NCI-H446 (cell line): ENCODE measurements at places on chromosomes 6 and 20.

GRCh38 chr6:167973148-167973885 lies 24.2 kb upstream of the KIF25 start:
- no peak for DNase-seq

GRCh38 chr6:132712366-132712765 lies 1.5 kb downstream of the VNN1 start:
- DNase-seq, result no peak

DNA sequence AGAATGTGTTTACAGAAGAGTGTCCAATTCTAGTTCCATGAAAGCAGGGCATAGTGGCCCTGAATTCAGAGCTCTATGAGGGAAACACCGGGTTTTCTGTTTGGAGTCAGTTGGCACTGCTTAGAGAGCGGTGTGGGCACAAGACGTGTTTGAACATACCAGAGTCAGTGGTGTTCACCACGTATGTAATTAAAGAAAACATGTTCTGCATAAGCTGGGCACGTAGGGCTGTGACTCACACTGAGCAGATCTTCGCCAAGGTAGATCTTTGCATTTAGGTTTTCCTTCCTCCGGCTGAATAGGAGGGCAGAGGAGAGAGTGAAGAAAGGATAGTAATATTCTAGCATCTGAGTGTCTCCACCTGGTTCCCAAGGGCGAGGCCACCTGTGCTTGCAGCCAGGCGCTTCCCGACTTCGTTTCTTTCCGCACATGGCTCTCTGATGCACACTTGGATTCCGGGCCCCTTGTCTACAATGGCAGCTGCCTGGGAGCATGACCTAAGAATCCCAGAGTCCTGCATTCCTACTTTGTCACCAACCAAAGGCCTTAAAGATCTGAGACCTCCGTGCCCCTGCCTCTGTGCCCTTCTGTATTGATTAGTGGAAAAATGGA lies 136.2 kb downstream of the ERMARD start:
- DNase-seq, result no peak

GRCh38 chr6:9086331-9086730 lies 651.0 kb upstream of the SLC35B3 start:
- no peak for DNase-seq

GRCh38 chr6:1047981-1048541 lies 263.8 kb upstream of the FOXQ1 start:
- DNase-seq, result no peak

GRCh38 chr20:21033817-21034216 lies 72.3 kb downstream of the LINC00237 start:
- no peak for DNase-seq

DNA sequence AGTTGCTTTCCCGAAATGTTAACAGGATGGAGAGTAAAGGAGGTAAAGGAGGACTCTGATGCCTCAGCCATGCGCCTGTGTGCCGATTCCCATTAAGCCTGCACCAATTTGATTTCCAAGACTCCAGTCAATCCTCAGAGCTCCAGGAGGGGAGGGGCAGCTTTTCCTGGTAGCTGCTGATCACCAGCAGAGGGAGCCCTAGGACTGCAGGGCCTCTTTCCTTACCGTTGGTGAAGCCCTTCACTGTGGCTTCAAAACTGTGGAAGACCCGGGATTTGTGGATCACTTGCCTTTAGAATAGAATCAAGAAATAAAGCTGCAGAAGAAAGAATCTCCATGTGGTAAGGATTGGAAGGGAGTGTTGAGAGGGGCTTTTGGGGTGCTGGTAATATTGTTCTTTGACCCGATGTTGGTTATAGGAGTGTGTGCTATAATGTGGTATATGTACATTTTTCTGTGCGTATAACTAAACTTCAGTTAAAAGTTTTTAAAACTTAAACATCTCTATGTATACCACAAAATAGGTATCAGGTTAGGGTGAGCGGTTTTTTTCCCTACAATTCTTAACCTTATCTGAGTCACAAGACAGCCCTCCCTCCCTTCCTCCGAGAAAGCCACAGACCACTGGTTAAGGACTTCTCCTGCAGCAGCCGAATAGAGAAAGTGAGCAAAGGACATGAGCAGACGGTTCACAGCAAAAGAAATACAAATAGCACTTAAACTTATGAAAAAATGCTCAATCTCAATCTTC lies 6.9 kb upstream of the OSER1 start:
- peak; percentile 41 for DNase-seq

- no peak for DNase-seq
Measured at GRCh38 chr6:105802703-105803102, 283.4 kb upstream of the PRDM1 start.

DNA sequence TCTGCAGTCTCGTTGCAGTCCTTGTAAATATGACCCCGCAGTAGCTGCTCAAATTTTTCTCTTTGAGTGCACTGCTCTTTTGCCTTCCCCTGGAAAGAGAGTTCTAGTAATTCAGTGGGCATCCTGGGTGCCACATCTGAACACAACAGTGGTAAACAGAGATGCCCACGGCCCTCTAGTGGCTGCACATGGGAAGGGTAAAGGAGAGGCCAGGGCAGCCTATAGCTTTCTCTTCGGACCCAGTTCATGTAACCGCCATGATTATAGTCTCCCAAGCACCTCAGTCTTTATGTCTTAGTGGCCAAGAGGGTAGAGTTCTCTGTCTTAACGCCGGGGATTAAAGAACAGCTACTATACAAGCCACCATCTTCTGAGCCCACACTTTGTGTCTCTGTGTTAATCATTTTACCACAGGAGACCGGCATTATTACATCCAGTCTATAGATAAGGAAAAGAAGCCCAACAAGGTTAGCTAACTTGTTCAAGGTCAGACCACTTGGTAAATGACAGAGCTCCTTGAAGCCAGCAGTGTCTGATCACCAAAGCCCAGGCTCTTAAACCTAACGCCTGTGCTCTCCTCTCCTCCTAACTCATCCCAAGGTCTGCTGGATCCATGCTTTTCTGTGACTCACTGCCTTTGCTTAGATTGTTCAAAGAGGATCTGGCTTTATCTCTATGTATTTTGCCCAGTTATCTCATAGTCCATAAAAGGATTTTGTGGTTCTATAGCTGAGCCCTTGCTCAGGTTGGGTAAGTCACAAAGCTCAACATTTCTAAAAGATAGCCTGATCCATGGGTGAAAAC lies 81.8 kb downstream of the ISM1 start:
- DNase-seq, result peak; percentile 21

DNA sequence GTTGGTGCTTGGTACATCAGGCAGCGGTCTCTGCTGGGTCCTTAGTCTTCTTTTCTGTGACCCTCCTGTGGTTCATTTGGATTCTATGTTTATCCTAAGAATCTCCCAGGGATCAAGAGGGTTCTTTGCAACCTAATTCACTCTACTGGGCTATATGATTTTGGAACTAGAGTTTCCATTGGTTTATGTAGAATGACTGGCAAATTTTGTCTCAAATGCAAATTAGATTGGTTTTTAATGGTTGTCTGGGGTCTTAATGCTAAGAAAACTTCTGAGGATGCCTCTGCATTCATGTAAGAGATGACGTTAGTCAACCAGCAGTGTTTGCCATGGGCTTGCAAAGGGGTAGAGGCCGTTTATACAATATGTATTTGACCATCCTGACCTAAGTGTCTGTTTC lies 129.8 kb upstream of the ZFP64 start:
- no peak for DNase-seq

DNA sequence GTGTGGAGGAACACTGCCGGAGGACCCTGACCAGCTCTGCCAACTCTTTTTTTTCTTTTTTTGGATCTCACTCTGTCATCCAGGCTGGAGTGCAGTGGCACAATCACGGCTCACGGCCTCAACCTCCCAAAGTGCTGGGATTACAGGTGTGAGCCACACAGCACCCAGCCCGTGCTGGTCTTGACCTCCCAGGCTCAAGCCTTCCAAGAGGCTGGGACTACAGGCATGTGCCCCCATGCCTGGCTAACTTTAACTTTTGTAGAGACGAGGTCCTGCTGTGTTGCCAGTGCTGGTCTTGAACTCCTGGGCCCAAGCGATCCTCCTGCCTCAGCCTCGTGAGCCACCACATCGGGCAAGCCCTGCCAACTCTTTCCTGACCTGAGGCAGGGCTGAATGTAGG lies 11.2 kb downstream of the GCNT2 start:
- no peak for DNase-seq

- DNase-seq, result no peak
Measured at GRCh38 chr6:39731565-39731964, 6.4 kb upstream of the KIF6 start.

DNA sequence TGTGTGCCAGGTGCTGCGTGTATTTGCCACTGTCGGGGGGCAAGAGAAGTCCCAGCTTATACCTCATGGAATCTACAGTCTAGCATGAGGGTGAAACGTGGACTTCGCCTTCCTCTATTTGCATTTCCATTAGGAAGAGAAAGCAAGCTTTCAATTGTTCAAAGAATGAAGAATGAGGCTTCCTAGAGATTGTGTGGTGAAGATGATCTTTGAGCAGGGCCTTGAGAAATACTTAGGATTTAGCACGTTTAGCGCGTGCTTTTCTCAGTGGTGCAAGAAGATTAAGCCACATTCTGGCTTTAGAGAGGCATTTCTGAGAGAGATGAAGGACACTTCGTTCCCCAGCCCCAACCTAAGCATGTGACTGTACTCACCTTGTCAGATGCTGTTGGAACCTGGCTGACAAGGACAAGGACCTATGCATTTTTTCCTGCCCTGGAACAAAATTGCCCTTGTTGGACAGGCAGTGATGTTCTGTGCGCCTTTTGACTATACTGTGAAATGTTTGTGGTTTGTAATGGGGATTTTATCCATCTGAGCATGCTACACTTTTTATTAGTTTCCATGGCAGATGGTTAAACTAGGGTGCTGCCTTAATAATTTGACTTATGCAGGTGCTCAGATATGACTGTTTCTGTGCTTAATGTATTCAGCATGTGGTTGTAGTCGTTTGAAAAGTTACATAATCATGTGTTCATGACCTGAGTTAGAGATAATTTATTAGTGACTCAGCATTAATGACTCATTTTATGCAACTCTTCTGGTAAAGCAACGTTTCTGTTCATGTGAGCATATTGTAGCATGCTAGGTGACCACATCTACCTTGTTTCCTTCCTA lies 10.7 kb downstream of the TULP4 start:
- no peak for DNase-seq

- DNase-seq, result no peak
Measured at GRCh38 chr20:10075606-10076005, 40.8 kb downstream of the ANKEF1 start.

DNA sequence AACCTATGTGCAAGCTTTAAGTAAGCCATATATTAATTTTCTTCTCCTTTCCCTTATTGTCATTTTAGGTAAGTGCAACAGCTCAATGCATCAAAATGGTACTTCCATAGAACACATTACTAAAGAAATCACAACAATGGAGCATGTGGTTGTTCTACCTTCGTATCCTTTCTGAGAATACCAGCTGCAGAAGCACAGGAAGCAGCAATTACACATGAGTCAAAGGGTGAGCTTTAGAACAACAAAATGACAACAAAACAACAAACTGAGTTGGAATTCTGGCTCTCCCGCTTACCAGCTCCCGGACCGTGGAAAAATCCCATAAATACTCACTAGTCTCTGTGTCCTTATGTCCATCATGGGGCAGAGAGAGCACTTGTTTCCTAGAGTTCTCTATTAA lies 108.9 kb downstream of the BCAS1 start:
- DNase-seq, result no peak

DNA sequence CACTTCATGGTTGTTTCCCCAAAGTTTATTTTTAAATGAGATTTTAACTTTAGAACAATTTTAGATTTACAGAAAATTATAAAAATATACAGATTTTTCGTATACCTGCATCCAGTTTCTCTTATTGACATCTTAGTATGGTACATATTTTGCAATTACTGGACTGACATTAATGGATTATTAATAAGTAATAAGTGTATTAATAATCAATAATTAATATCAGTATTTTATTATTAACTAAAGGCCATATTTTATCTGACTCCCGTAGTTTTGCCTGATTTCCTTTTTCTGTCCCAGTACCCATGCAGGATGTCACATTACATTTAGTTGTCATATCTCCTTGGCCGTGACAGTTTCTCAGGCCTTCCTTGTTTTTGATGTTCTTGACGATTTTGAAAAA lies 307.0 kb downstream of the C6orf118 start:
- DNase-seq, result no peak

DNA sequence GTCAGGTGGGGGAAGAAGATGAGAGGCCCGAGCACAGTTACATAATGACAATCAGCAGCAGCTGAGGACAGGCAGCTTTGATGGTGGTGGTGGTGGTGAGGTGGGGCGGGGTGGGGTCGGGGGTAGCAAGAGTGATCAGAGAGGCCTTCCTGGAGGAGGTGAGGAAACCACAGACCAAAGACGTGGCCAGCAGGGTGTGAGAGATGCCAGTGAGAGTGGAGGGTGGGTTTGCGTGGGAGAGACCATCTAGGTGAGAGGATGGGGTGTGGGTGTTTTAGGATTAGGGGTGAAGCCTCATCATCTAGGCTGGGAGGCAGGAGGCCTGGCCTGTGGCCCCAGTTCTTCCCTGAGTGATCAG lies 76.0 kb upstream of the TOX2 start:
- no peak for DNase-seq
